Mesenchymal stem cell (in vitro differentiated cells and primary cell): ENCODE measurements at places on chromosomes 6 and 20.

GRCh38 chr20:8971669-8972316, 97.1 kb upstream of the PLCB4 start:
- DNase-seq, result no peak
- H3K27ac ChIP-seq, result no peak overlapping the region
- H3K27me3 ChIP-seq, result no peaks in the 10 kb centered on the region
- no peaks in the 10 kb centered on the region for H3K4me1 ChIP-seq
- no peaks in the 10 kb centered on the region for H3K36me3 ChIP-seq
- no peak overlapping the region for H3K4me3 ChIP-seq

DNA sequence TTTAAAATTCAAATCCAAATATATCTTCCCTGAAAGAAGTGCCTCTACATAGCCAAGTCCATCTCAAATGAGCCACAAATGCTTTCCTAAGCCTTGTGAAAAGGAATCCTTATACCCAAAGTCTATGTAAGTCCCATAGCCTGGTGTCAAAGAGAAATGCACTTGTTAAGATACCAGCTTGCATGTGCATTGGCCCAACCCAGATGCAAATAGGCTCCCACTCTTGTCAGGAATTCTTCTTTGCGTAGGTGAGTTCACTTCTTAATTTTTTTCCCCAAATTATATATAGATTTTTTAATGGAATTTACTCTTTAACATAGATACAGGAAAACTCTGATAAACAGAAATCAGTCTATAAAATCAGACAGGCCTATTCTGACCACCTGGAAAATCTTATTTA, 105.6 kb downstream of the RALGAPA2 start:
- no peak overlapping the region for H3K4me3 ChIP-seq
- peaks cover 1% of the 10 kb centered on the region for H3K4me1 ChIP-seq
- H3K27me3 ChIP-seq, result no peaks in the 10 kb centered on the region
- no peaks in the 10 kb centered on the region for H3K36me3 ChIP-seq

DNA sequence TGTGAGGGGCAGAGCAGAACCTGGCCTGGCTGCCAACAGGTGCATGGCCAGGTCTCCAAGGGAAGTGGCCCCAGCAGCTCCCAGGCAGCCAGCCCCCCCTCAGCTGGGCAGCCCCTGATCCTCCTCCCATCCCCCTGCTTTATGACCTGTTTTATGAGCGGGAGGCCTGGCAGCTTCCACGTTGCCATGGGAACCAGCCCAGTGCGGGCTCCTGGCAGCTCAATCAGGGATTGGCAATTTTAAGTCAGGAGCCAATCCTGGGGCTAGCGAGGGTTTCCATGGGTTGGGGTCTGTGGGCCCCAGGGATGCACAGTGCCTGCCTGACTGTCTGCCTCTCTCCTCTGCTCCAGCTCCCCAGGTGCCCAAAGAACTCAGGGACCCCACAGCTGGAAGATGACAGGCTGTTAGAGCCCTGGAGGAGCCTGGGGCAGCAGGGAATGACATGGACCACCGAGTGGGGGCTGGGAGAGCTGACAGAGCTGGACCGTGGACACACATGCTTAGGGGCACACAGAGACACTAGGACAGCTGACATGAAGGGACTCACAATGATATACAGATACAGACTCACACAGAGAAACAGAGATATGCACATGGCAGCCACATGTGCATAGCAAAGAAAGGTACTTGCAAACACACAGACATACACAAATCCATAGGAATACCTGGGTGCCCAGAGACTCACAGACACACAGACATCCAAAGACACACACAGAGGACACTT, 56.5 kb upstream of the SIRPA start:
- no peak overlapping the region for H3K27ac ChIP-seq
- peaks cover 38% of the 10 kb centered on the region for H3K27me3 ChIP-seq
- H3K36me3 ChIP-seq, result no peaks in the 10 kb centered on the region
- H3K4me1 ChIP-seq, result peaks cover 2% of the 10 kb centered on the region
- no peak overlapping the region for H3K4me3 ChIP-seq
- DNase-seq, result no peak

DNA sequence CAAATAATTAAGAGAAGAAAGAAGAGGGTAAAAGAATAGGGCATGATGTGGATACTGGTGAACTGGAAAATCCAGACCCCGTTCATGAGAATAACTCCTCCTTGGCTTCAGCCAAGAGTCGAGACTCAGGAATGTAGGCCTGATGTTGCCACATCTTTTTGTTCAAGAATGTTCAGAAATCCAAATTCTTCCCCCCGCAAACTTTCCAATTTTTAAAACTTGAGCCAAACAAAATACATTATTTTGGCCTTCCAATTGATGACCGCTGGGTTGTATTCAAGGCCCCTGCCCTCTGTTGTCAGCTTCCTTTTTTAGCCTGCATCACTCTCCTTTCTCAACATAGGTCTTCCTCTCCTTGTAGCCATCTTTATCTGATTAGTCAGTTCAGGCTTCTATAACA, 106.1 kb downstream of the TNFAIP3 start:
- no peak overlapping the region for H3K27ac ChIP-seq
- no peaks in the 10 kb centered on the region for H3K4me1 ChIP-seq
- H3K27me3 ChIP-seq, result no peaks in the 10 kb centered on the region
- DNase-seq, result no peak
- no peaks in the 10 kb centered on the region for H3K36me3 ChIP-seq
- no peak overlapping the region for H3K4me3 ChIP-seq

GRCh38 chr20:49785852-49786175, 26.8 kb upstream of the SLC9A8 start:
- no peak for DNase-seq
- H3K27me3 ChIP-seq, result no peaks in the 10 kb centered on the region
- no peak overlapping the region for H3K4me3 ChIP-seq
- no peaks in the 10 kb centered on the region for H3K36me3 ChIP-seq

DNA sequence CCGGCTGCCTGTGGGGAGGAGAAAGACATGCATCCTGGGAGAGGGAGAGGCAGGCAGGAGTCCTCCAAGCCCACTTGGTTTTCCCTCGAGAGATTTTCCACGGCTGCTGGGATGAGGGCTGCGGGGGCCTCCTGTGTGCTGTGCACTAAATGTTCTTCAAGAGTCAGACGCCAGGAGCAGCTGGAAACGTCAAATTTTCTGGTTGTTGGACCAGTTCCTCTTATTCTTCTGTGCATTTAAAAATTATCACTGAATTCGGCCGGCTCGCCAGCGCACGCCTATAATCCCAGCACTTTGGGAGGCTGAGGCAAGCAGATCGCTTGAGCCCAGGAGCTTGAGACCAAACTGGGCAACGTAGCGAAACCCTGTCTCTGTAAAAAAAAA, 32.8 kb upstream of the NTSR1 start:
- DNase-seq, result no peak
- no peak overlapping the region for H3K4me3 ChIP-seq
- no peaks in the 10 kb centered on the region for H3K4me1 ChIP-seq
- H3K36me3 ChIP-seq, result no peaks in the 10 kb centered on the region
